Cardiac muscle cell (in vitro differentiated cells and primary cell): ENCODE measurements at places on chromosomes 13 and 19. TPM values are rescaled to one million over a fixed set of nuclear protein-coding genes. Genes with fewer than 3 reads are reported as not detected.
A peak's percentile ranks its signal among the peaks of the same experiment; 100 is the strongest.

The CNOT3 gene
- total RNA-seq, result 17.7 and 39.6 TPM in 2 replicates

- H3K27me3 ChIP-seq, result no peaks in the 10 kb centered on the region
- no peak overlapping the region for H3K4me3 ChIP-seq
- no peaks in the 10 kb centered on the region for H3K36me3 ChIP-seq
- H3K4me1 ChIP-seq, result peaks cover 5% of the 10 kb centered on the region
- no peak overlapping the region for H3K27ac ChIP-seq
- no peak for DNase-seq
These were observed 49.3 kb downstream of the GNG7 start for GRCh38 chr19:2653218-2653617.

DNA sequence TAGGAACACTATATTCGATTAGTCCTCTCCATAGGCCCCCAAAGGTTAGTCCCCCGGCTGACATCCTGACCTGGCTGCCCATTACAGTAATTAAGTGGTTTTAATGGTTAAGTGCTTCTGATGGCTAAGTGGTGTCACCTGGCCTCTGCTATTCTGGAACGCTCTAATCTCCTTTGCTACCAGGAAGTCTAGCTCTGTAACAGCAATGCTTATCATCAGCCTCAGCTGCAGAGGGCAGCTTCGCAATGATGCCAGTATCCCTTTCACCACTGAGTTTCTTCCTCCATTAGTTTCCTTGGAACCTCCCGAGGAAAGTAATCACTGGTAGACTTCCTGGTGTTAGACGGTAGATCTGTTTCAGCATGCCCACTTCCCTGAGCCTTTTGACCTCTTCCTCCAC lies 8.6 kb upstream of the RNF6 start:
- H3K27ac ChIP-seq, result no peak overlapping the region
- H3K4me1 ChIP-seq, result peaks cover 13% of the 10 kb centered on the region
- H3K27me3 ChIP-seq, result no peaks in the 10 kb centered on the region
- H3K4me3 ChIP-seq, result no peak overlapping the region
- no peaks in the 10 kb centered on the region for H3K36me3 ChIP-seq
- DNase-seq, result peak; percentile 56

- no peaks in the 10 kb centered on the region for H3K27me3 ChIP-seq
- no peaks in the 10 kb centered on the region for H3K36me3 ChIP-seq
- H3K4me3 ChIP-seq, result no peak within 1 kb of the TSS
- H3K4me1 ChIP-seq, result no peaks in the 10 kb centered on the region
These were observed at the start of gene ZNF728 for GRCh38 chr19:23002690-23003422. Gene ZNF728, minus strand, starts transcription at chr19:23003176. Its CDS starts 146 bp downstream, at chr19:23003030.

DNA sequence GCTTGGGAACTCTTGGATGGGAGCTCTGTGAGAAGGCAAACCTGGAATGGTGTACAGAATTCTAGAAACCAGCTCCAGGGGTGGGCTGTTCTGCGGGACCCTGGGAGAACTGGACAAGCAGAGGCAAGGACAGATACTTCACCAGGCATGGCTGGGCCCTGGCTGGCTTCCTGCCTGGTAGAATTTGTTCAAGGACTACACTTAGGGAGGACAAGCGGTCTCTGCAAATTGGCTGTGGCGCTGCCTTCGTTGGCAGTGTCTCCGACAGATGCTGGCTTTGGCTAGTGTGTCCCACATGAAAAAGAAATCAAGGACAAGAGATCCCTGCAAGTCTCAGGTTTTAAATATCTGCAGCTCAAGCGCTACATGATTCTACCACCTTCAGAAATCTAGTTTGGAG lies 12.4 kb downstream of the CEBPG start:
- DNase-seq, result no peak
- H3K36me3 ChIP-seq, result peaks cover 5% of the 10 kb centered on the region
- H3K4me3 ChIP-seq, result no peak overlapping the region

The RRAS gene
- 41.3 and 42.6 TPM in 2 replicates for total RNA-seq

The ZNF888 gene
- total RNA-seq, result 1.1 and 7.3 TPM in 2 replicates

The FFAR1 gene
- total RNA-seq, result not detected in 2 replicates

DNA sequence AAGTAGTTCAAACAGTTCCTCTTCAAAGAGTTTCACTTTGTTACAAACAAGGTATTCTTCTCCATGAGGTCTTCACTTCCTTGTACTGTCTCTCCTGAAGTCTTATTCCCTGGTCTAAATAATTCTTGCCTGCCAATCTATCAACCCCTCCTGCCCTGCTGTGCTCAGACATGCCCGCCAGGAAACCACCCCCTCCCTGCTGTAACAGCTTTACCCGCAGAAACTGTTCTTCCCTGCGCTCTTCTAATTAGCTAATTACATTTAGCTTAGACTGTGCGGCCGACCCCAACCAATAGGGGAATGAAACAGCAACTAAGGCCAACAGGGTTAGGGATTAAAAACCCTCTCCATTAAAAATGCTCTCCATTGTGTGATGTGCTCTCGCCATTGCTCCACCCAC lies 46.7 kb downstream of the ZNF846 start:
- H3K4me3 ChIP-seq, result no peak overlapping the region
- no peak overlapping the region for H3K27ac ChIP-seq
- no peaks in the 10 kb centered on the region for H3K27me3 ChIP-seq
- no peaks in the 10 kb centered on the region for H3K36me3 ChIP-seq

The WTIP gene
- 29.2 and 29.4 TPM in 2 replicates for total RNA-seq

GRCh38 chr19:48686088-48686487 lies 9.7 kb upstream of the FUT2 start:
- H3K27ac ChIP-seq, result no peak overlapping the region
- H3K27me3 ChIP-seq, result no peaks in the 10 kb centered on the region
- no peak for DNase-seq
- H3K4me3 ChIP-seq, result no peak overlapping the region

GRCh38 chr19:18477974-18478373 lies 40.0 kb upstream of the ISYNA1 start:
- no peak overlapping the region for H3K27ac ChIP-seq
- no peak for DNase-seq
- H3K27me3 ChIP-seq, result no peaks in the 10 kb centered on the region
- H3K36me3 ChIP-seq, result no peaks in the 10 kb centered on the region
- no peak overlapping the region for H3K4me3 ChIP-seq
- H3K4me1 ChIP-seq, result peaks cover 7% of the 10 kb centered on the region

The OR10H4 gene
- not detected in 2 replicates for total RNA-seq

DNA sequence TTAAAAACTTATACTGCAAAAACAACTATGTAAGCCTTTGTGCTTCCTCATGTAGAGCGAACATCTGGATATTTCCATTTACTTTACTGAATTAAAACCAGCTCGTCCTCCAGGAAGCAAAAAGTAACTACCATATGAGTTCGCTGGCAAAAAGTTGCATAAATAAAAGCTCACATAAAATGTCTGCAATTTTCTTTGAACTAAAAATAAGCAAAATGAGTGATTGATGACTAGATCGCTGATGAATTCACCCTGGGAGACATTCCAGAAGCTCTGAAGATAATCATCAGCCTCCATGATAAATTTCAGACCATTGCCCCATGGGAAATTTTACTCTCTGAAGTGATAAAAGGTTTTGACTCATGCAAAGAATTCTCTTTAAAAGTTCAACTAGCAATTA lies 67.3 kb upstream of the SACS start:
- no peak overlapping the region for H3K27ac ChIP-seq
- H3K4me3 ChIP-seq, result no peak overlapping the region
- H3K4me1 ChIP-seq, result peaks cover 14% of the 10 kb centered on the region
- no peaks in the 10 kb centered on the region for H3K27me3 ChIP-seq
- DNase-seq, result peak; percentile 73

DNA sequence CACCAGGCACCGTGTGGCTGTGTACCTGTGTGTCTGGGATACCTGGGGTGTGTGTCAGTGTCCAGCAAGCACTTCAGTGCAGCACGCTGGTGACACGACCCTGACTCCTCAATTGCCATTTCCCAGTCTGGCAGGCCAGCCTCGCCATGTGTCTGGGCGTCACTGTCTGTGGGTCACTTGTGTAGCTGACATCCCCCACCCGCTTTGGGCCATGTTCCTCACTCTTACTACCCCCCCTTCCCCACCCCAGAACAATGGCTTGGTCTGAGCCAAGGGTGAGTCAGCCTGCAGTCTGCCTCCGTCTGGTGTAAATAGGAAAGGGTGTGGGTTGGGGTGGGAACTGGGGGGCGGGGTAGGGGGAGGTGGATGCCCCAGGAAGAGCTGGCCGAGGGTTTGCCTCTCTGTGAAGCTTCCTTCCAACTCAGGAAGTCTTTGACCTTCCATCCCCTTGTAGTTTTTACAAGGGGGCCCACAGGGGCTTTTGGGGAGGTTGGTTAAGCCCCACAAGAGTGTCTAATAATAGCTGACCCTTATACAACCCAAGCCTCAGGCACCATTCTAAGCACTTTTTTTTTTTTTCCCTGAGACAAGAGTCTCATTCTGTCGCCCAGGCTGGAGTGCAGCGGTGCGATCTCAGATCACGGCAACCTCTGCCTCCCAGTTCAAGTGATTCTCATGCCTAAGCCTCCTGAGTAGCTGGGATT lies 17.6 kb downstream of the NOVA2 start:
- H3K36me3 ChIP-seq, result no peaks in the 10 kb centered on the region
- H3K27ac ChIP-seq, result no peak overlapping the region
- peaks cover 14% of the 10 kb centered on the region for H3K27me3 ChIP-seq
- DNase-seq, result peak; percentile 75
- H3K4me1 ChIP-seq, result no peaks in the 10 kb centered on the region

The PRKCSH gene
- 122 and 151 TPM in 2 replicates for total RNA-seq

GRCh38 chr13:112452380-112453206 lies 76.4 kb downstream of the SPACA7 start:
- H3K4me1 ChIP-seq, result no peaks in the 10 kb centered on the region
- H3K36me3 ChIP-seq, result no peaks in the 10 kb centered on the region
- no peak for DNase-seq
- H3K27me3 ChIP-seq, result peaks cover 4% of the 10 kb centered on the region

DNA sequence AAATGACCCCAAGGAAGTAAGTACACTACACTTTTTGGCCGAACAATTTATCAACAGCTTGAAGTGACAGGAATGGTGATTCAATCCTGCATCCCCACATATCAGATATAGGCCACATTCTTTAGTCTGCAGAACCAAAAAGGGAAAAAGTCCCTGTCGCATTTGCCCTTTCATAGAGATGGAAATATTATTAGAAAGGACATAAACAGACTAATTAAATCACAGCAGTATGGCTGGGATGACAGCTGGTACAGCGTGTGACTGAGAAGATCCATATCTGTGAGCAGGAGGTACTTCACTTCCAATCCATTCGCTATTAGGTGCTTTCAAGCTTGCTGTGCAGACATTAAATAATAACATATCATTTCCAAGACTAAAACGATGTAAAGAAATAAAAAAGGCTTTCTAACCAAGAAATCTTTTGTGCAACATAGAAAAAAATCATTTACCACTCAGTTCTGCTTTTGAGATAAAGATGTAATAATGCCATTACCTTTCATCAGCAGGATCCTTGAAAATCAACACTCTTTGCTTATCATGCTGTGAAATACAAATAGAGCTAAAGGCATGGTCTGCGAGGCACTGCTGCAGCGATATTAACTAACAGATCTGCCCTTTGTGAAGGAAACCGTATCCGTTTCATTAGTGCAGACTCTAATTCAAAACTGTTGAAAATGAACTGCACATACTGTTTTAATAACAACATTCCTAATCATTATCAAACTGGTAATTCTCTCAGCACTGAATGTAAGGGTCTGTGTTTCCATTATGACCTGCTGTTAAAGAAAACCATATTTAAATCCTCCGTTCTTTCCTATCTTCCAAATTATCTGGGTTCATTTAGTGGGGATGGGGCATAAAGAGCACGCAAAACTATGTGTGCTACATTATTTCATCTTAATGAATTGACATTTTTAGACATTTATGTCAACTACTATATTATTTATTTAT lies 245.6 kb downstream of the DACH1 start:
- H3K27ac ChIP-seq, result peak overlapping the region; percentile 3
- peaks cover 35% of the 10 kb centered on the region for H3K4me1 ChIP-seq
- H3K27me3 ChIP-seq, result no peaks in the 10 kb centered on the region
- H3K36me3 ChIP-seq, result no peaks in the 10 kb centered on the region
- peak; percentile 5 for DNase-seq

The CEACAM19 gene
- total RNA-seq, result 3.8 and 8.4 TPM in 2 replicates

GRCh38 chr19:294341-294945 lies 3.2 kb upstream of the PLPP2 start:
- no peaks in the 10 kb centered on the region for H3K36me3 ChIP-seq
- no peak overlapping the region for H3K27ac ChIP-seq
- H3K27me3 ChIP-seq, result peaks cover 55% of the 10 kb centered on the region
- peak; percentile 12 for DNase-seq
- no peak overlapping the region for H3K4me3 ChIP-seq

GRCh38 chr19:11339254-11340098 lies at the start of gene RAB3D:
Gene RAB3D, minus strand, starts transcription at chr19:11339657. Its CDS starts 2,258 bp downstream, at chr19:11337399.
- no peaks in the 10 kb centered on the region for H3K4me1 ChIP-seq
- no peaks in the 10 kb centered on the region for H3K36me3 ChIP-seq
- peak; percentile 94 for DNase-seq

DNA sequence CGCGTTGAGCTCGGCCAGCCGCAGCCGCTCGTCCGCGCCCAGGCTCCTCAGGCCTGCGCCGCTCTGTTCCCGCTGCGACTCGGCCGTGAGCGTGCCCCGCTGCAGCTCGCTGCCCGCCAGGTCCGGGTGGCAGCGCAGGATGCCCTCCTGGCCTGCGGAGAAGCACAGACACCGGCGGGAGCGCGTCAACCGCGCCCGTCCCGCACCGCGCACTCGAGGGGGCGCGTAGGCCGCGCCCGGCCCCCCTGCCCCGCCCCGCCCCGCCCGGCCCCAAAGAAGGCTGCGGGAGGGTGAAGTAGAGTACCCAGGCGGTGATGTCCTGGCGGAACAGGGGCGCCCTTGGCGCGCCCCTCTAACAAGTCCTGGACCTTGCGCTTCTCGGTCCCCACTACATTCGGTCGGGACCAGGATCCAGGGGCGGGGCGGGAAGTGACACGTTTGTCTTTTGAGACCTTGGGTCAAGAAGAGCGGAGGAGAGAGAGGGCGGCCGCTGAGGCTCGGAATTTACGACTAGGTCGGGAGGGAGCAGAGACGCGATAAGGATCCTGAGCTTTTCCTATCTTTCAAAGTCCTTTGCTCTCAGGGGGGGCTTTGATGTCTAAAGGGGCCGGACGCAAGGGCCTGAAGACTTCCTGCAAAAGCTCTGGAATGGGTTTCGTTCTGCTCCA lies 9.3 kb upstream of the CDX2 start:
- DNase-seq, result no peak
- H3K36me3 ChIP-seq, result no peaks in the 10 kb centered on the region
- peaks cover 100% of the 10 kb centered on the region for H3K27me3 ChIP-seq
- H3K4me3 ChIP-seq, result no peak overlapping the region

The SIGLEC10 gene
- total RNA-seq, result not detected in 2 replicates

DNA sequence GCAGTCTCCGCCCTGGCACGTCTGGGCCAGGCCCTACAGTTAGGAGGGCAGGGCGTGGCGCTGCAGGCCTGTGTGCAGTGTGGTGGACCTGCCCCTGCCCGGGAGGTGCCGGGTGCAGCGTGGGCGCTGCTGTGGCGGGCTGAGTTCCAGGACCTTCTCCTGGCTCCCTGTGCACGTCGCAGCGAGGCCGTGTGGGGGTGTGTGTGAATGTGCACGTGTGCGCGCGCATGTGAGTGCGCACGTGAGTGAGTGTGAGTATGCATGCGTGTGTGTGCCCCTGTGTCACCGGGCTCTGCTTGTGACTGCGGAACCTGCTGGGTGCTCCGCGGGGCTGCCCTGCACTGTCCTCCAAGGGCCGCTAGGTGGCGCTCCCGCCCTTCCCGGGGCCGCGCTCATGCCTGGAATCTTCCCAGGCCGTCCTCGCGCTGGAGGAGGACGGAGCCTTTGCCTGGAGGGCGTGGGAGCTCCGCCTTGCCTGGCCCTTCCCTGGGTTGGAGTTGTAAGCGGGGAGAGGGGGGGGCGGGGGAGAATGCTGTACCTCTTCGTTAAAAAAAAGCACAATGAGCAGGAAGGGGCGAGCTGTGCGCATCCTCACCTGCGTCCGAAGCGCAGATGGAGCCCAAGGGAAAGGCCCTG lies 79.3 kb downstream of the KDM4B start:
- no peak overlapping the region for H3K27ac ChIP-seq
- H3K36me3 ChIP-seq, result peaks cover 14% of the 10 kb centered on the region
- H3K4me1 ChIP-seq, result peaks cover 14% of the 10 kb centered on the region
- no peak overlapping the region for H3K4me3 ChIP-seq
- peak; percentile 87 for DNase-seq
- H3K27me3 ChIP-seq, result no peaks in the 10 kb centered on the region

The HIPK4 gene
- 0.12 and 0.18 TPM in 2 replicates for total RNA-seq

The MIA gene
- not detected in 2 replicates for total RNA-seq
